ENCODE measurements at places on chromosomes 5 and 9. TPM values are rescaled to one million over a fixed set of nuclear protein-coding genes. Genes with fewer than 3 reads are reported as not detected.

DNA sequence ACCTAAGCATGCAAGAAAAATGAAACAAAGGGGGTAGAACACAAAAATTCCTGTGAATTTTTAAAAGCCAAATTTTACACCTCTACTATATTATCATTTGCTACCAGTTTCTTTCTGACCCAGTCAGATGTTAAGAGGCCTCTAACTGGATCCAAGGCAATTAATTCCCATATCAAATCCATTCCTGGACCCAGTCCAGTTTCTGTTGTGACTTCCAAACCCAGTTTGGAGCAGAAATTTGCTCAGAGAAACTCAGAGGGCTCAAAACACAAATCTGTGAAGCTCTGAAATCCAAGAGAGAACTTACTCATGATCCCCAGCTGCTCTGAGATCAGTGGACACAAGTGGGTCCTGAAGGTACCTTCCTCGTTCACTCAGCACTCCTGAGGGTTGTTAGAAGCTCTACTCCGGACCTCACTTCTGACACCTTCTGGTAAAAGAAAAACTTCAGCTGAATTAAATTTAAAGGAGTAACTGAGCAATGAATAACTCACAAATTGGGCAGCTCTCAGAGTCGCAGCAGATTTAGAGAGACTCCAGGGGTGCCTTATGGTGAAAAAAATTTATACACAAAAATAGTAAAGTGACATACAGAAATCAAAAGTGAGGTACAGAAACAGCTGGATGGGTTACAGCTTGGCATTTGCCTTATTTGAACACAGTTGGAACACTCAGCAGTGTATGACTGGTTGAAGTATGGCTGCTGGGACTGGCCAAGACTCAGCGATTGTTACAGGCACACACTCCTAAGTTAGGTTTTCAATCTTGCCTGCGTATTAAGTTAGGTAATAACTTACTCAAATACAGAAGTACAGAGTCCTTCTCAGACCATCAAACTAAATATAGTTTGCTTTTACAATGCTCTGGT is 32.4 kb downstream of the INSL4 start:
- DNase-seq, result no peak

- DNase-seq, result no peak
Observed at GRCh38 chr9:8486095-8486494, 686.5 kb upstream of the DMAC1 start.

DNA sequence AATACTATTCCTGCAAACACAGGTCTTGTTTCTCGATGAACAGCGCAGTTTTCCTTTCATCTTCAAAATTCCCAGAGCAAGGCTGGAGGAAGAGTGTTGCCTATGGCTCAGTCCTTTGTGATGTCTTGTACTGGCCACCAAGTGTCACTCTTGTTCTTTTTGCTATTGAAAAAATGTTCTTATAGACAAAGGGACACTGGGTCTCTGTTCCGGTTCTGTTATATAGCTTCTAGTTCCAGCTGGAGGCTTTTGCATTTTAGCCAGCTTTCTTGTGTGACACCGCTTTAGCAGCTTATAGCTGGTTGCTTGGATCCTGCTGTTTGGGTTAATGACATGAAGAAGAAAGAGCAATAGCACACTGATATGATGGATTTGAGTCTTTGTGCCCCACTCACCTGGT is 343.7 kb upstream of the KCNN2 start:
- DNase-seq, result no peak

DNA sequence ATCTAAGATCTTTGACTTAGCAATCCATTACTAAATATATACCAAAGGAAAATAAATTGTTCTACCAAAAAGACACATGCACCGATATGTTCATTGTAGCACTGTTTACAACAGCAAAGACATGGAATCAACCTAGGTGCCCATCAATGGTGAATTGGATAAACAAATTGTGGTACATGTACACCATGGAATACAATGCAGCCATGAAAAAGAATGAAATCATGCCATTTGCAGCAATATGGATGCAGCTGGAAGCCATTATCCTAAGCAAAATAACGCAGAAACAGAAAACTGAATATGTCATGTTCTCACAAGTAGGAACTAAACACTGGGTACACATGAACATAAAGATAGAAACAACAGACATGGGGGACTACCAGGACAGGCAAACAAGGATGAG is 589.5 kb downstream of the IRX1 start:
- no peak for DNase-seq

DNA sequence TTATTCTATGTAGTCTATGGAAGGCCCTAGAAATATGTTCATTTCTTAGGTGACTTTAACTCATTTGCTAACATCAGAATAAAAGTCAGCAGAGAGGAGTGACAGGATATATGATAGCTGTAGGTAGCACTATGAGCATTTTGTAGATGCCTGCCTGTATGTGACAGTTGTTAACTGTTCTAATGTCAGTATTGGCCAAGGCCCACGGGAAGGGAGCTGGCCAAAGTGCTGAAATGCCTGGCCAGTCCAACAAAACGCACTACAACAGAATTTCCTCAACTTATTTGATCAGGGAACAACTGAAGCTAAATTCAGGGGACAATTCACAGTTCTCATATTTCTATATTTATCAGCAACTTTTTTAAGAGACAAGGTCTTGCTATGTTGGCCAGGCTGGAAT is 20.8 kb downstream of the SV2C start:
- DNase-seq, result no peak

- no peak for DNase-seq
Observed at GRCh38 chr5:133957591-133957990, 10.8 kb downstream of the C5orf15 start.

DNA sequence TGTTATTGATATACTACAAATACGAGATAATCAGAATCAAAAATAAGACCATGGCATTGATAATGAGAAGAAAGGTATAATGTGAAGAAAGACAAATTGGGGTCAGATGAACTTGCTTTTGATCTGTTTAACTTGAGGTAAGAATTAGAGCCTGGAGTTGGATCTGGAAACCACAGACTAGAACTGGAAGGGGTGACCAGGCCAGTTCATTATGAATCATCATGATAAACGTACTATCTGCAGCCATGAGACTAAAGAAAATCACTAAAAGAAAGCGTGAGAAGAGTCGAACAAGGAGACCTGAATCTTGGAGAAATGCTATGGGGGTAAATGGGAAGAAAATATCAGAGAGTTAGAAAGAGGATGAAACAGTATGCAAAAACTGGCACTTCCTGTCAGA is 967.5 kb downstream of the NR2F1-AS1 start:
- no peak for DNase-seq

GRCh38 chr5:146883511-146883910 is 5.0 kb upstream of the PPP2R2B start:
- no peak for DNase-seq

DNA sequence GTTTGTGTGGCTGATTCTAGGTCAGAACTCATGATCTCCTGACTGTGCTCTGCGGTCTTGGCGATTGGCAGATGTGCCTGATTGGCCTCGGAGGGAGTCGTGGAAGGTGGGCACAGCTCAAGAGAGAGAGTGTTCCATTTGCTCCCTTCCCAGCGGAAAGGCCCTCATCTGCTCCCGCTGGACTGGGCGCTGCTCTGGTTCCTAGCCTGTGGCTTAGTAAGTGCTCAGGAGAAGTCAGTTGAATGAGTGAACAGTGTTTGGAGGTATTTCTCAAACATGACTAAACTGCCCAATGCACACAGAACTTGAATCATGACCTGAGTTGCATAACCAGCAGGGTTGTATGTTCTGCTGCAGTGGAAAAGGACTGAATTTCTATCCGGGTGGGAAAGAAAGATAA is 120.2 kb upstream of the PITX1 start:
- no peak for DNase-seq

GRCh38 chr9:88534456-88535225 is at the start of gene NXNL2:
NXNL2 (plus strand) TSS chr9:88535178; CDS start chr9:88535435, 257 bp downstream.
- DNase-seq, result peak; percentile 23

GRCh38 chr9:111179577-111179976 is 141.3 kb upstream of the LPAR1 start:
- DNase-seq, result no peak

GRCh38 chr9:31916591-31917241 is 467.7 kb upstream of the ACO1 start:
- DNase-seq, result no peak

The ISOC1 gene
- total RNA-seq, result 32.4 TPM

DNA sequence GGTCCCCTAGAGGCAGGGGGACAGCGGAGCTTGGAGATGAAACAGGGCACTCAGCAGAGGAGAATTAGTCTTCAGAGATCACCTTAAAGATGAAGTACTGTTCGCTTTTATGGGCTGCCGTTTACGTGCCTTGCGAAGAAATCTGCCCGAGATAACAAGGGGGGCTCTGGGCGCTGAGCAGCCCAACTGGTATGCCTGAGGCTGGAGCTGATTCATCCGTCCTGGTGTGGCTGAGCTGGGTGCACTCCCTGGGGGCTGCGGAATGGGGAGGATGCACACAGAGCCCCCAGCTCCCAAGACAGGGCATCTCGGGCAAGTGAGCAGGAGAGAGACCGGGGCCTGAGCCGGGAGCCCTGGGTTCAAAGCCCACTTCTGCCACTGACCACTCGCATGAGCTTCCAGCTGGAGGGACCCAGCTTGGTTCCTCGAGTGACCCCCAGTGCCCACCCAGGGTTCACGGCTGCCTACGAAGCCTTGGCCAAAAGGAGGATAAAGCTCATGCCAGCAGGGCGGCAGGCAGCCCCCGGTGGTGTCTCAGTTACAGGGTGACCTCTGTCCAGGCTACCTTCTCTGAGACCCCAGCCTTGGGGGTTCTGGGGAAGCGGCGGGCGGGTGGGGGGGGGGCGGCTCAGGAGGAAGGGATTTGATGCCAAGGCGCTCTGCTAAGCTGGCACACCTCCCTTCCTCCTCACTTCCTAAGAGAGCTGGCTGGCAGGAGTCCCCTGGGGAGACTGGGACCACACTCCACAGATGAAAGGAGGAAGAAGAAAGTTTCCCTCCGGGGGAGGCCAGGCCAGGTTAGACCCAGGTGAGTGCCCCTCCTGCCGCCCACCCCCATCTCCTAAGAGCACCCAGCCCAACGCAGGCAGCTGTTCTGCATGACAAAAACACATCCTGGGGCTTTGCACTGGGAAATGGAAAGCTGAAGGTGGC is 5.7 kb downstream of the FIBCD1 start:
- no peak for DNase-seq

DNA sequence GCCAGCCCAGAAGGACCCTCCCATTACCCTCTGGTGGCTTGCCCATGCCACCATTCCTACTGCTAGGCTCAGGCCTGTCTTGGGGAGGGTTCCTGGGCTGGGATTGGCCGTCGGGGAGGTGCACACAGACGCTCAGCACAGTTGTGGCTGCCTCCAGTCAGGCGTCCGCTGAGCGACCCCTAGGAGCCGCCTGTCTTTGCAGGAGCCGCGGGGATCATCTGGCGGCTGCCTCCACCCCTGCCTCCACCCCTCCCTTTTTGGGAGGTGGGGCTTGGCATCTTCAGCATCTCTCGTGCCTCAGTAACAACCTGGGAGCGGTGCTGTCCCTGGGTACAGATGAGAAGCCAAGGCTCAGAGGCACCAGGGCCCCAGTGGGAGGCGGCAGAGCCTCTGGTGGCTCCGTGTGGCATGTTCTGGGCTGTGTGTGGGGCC is 39.6 kb downstream of the RXRA start:
- DNase-seq, result no peak

GRCh38 chr5:32601623-32602295 is 16.4 kb downstream of the SUB1 start:
- no peak for DNase-seq

The BHMT2 gene
- not detected for total RNA-seq

The IL7R gene
- 50.8 TPM for total RNA-seq

The SLC35A4 gene
- total RNA-seq, result 94.3 TPM

- no peak for DNase-seq
Observed at GRCh38 chr9:69485466-69485865, 160.5 kb downstream of the ENTREP1 start.

DNA sequence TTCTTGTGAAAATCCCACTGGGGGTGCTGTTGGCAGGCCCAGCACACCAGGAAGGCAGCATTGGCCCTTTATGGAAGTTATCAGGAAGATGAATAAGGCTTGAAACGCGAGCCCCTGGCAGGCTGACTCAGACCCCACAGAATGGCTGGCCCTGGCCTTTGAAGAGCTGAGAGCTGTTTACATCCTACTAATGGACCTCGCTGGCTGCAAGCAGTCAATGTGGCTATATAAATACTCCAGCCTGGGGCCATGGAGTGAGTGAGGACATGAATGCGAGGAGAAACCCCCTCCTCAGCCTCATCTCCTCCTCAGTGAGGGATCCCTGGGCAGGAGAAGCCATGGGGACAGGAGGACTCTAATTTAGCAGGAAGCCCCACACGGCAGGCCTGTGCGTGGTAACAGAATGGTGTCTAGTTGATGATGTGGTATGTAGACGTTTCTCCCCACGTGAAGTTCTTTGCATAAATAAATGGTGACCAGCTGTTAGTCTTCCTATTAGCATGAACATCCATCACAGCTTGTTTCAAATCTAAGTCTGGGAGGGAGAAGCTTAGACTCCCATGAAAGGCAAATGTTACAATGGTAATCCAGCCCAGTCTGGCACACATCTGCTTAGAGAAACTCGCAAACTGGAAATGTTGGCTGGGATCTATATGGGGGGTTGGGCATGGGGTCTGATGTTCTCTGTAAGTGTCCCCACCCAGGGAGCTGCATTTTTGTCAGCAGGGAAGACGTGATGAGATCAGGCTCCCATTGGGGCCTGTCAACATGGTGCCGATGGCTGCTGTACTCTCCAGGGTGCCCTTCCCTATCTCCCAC is 175.1 kb upstream of the PITX1 start:
- DNase-seq, result no peak

The AGXT2 gene
- not detected for total RNA-seq

The DPYSL3 gene
- total RNA-seq, result 0.16 TPM

DNA sequence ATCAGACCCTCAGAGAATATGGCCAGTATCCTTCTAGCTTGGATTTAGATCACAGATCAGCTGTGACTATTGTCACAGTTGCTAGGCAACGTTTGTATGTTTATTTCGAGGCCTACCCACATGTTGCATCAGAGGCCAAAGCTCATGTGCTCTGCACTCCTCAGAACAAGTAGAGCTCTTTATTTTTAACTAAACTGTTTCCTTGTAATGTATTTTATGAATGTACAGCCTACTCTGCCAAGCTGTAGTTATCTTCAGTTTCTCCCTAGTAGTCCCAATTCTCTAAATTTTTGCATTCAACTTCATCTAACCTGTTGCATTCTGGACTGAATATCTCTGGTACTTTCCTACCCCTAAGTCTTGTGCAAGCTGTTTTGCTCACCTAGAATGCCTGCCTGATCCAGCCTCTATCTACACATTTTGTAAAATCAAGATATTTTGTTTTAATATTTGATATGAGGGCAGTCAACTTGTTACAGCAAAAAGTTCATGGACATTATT is 52.8 kb downstream of the CAST start:
- no peak for DNase-seq

The BRINP1 gene
- total RNA-seq, result not detected

The PRUNE2 gene
- total RNA-seq, result 0.57 TPM

The LCP2 gene
- 351 TPM for total RNA-seq

Measured in activated T-helper 1 cell treated with anti-CD3 and anti-CD28 coated beads, Interleukin-12 subunit alpha, Interleukin-12 subunit beta, Interleukin-2, Interleukin-4 antibody, amounts not matched to agents 30 ng/mL and 10 ng/mL and 1 ng/mL, durations not matched to agents 14 hours and 24 hours and 36 hours (primary cell).